ENCODE measurements at places on chromosomes 16 and 17.

GRCh38 chr17:60153606-60154390 lies 4.0 kb downstream of the CA4 start:
- no peak for DNase-seq

- DNase-seq = no peak
Observed at GRCh38 chr16:80718480-80719220, 85.7 kb downstream of the CDYL2 start.

DNA sequence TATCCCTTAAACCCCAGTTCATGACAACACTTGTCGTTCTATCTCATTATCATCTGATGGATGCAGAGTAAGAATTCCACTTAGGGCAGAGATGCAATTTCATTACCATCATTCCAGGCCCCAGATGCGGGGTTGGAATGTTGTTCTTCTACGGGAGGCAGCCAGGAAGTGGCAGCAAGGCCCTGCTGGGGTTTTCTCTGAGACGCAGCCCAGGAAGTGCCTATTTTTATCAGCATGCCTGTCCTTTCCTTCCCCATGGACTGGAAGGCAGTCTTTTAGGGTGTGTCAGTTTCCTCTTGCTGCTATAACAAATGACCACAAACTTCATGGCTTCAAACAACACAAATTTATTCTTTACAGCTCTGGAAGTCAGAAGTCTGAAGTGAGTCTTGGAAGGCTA lies 246.6 kb upstream of the DYNLRB2 start:
- no peak for DNase-seq

DNA sequence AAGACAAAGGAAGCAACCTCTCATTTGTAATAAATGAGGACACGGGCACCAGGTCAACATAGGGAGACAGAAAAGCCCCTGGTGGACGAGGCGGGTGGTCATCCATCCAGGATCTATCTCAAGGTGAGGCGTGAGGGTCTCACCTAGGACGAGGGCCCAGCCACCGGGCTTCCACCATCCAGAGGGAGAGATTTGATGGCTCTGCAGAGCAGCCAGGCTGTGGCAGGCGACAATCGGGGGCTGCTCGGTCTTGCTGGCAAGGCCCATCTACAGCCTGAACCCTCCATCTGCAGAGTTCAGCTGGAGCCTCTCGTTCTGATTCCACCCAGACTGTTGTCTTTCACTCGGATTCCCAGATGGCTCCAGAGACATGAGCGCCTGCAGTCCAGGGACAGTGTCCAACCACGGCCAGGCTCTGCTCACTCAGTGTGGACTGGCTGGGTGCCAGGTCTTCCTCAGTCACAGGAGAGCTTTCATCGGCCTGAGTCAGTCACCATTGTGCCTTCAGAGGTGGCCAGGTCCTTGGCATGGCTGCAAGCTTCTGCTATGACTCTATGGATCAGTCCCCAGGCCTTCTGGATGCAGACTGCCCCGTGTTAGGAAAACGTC lies 5.9 kb downstream of the LITAFD start:
- DNase-seq = no peak

- no peak for DNase-seq
Observed at GRCh38 chr17:57537524-57538410, 207.3 kb downstream of the CCDC182 start.

DNA sequence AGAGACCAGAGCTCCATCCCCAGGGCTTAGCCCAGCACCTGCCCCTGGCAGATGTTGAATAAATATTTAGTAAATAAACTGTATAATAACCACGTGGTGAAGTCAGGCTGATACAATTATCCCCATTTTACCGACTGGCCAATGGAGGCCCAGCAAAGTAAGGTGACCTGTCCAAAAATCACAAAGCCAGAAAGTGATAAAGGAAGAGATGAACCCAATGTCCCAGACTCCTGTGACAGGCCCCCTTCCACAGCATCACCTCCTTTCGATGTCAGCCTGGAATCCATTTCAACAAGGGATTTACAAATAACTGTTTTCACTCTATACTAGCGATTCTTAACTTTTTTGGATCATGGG lies 5.5 kb downstream of the TVP23A start:
- no peak for DNase-seq

Measured in T-helper 2 cell (primary cell).